ENCODE measurements at places on chromosomes 2 and 18.

DNA sequence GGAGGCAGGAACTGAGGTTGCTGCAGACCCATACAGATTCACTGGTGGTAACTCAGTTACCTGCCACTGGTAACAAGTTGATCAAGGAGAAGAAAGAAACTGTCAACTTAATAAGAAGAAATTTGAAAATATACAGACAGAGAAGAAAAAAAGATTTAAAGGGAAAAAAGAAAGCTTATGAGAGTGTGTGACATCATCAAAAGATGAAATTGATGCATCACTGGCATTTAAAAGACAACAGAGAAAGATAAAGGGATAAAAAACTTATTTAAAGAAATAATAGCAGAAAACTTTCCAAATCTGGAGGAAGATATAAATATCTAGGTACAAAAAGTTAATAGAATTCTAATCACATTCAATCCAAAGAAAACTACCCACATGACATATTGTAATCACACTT, 1003.2 kb downstream of the TDRD15 start:
- DNase-seq: no peak

DNA sequence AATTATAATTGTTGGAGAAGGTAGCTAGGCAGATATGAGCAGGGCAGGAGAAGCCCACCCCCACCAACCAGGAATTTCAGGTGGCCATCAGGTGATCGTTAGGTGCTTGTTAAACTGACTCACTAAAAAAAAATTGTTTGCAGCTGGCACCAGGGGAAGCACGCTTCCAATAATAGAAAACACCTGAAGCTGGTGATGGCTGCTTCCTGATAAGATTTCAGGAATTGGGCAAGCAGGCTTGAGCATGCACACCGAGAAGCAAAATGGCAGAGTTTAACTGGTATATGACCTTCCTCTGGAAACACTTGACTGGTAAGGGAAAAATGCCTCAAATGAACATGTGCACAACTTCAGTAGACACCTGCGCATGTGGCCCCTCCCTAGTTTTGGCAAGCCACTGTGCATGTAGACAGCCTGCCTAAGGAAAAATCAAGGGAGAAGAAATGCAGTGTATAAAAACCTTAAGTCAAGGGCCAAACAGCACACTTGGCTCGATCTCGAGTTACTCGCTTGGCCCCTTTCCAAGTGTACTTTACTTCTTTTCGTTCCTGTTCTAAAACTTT, 292.8 kb downstream of the CCDC85A start:
- DNase-seq: no peak

DNA sequence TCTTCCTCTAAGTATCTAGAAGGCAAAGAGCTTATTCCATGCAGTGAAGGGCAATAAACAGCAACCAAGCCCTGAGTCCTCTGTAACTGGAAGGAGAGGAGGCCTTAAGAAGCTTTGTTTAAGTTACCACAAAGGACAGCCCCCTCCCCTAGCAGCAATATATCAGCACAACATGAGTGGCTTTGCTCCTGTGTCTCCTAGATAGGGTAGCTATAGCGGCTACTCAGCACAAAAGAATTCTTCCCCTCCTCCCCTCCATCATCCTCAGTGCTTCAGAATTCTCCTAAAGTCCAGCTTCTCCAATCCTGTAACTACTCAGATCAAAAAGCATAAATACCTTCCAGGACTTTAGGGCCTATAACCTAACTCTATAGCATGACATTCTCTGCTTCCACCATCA, 16.5 kb downstream of the SUMO1 start:
- no peak for DNase-seq

DNA sequence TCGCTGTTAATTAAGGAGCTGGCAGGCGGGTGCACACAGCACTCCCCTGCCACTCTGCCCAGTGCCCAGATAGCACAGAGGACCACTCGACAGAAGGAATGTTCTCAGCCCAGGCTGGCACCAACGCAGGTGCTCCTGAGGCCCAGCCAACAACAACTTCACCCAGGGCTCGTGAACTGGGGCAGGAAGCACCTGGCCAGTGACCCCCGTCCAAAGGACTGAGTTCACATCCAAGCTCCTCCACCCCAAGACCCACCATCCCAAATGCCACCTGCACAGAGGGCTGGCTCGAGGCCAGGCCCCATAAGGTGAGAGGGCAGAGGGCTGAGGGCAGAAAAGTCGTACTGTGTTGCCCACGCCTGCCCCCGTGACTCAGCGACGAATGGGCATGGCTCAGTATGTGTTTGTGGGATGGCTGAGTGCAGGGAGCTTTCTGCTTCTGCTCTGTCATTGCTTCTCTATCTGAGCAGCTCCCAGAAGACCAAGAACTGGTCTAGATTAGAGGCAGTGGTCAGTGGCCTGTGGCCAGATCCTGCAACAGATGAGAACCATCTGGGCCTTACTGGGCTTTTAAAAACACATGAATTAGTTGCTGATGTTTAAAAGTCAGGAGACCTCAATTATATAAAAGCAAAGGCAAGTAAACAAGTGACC, 68.4 kb downstream of the POLR1A start:
- no peak for DNase-seq

DNA sequence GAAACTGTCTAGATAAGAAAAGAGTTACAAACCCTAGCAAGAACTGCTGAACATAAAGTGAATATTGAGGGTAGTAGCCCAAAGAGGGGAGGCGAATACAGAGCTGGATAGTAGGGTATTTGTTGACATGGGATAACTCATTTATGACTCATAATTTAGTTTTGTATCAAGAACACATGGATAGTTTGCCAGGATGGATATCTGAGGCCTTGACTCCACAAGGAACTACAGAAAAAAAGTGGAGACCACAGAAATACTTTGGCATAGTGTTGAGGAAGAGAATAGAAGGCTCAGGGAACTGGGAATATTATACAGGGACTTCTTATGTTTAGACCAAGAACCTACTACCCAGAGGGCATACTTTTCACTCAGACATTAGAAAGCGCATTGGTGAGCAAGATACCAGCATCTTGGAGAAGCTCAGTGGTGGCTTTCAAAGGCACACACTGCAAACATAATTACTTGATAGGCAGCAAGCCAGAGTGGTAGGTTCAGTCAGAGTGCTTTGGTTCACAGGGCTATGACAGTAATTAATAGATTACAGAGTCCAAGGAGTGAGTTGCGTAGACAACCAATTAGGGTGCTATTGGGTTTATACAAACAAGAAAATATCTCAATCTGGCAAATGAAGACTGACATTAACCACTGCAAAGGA, 51.9 kb upstream of the ZBTB7C start:
- no peak for DNase-seq

DNA sequence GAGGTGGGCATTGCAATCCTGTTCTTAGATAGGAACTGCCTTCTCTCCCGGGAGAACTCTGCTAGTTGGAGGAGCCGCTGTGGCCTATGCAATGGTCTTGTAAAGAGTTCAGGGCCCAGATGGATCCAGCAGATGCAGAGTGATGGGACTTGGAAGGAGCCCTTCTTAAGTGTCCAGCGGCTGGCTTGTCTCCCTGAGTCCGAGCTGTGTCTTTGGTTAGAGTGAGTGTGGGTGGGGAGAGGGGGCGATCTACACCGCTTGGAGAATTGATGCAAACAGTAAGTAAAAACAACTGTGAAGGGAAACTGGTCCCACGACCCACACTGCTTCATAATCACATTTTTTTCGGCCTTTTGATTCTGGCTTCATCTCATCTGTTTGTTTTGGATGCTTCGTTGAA, 89.8 kb upstream of the CYRIA start:
- DNase-seq: no peak

GRCh38 chr2:150280231-150280630, 207.2 kb downstream of the RND3 start:
- no peak for DNase-seq

DNA sequence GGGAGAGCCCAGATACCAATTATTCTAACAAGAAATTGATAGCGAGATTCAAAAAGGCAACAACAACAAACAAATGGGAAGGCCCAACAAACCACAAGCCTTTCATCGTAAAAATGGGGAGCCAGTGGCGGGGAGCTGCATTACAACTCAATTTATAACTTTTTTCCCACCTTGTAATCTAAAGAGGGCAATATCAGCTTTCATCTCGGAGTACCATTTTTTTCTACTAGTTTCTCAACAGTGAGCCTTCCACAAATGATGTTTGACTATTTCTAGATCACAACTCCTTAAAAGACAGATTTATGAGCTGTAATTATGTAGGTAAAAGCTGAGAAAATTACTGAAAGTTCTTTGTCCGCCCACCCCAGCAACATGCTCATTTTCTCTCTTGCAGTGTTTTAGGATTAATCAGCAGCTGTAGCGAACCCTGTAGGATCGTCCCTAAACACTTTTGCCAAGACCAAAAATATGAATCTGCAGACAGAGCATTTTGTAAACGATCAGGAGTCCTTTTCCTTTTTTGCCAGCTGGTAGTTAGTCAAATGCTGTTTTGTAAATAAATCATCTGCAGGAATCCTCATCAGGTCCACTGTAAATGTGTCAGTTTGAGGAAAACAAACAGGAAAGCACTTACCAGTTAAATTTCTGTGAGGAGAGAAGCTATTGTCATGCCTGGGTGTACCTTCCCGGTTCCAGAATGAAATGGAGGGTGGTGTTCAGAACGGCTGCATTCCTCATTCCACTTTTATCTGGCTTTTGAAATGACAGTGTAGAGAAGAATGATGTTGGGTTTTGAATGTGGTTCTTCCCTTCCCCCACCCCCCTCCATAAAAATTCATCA, 53.2 kb downstream of the EEF1B2 start:
- no peak for DNase-seq

DNA sequence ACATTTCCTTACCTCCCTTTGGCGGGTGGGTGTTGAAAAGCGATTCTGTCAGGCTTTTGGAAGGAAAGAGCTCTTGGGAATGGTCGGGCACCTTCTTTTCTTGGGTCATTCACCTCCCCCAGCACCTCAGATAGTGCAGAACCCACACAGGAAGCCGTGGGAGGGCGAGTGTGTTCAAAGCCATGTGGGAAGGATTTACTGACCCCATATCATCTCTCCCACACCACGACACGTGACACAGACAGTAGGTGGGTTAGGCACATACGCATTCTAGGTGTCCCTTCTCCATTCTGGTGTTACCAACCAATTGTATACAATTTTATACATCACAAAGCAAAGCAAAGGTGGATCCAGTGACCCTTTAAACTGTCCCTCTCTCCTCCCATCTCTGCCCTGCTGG, 263.7 kb upstream of the REV1 start:
- DNase-seq: no peak

DNA sequence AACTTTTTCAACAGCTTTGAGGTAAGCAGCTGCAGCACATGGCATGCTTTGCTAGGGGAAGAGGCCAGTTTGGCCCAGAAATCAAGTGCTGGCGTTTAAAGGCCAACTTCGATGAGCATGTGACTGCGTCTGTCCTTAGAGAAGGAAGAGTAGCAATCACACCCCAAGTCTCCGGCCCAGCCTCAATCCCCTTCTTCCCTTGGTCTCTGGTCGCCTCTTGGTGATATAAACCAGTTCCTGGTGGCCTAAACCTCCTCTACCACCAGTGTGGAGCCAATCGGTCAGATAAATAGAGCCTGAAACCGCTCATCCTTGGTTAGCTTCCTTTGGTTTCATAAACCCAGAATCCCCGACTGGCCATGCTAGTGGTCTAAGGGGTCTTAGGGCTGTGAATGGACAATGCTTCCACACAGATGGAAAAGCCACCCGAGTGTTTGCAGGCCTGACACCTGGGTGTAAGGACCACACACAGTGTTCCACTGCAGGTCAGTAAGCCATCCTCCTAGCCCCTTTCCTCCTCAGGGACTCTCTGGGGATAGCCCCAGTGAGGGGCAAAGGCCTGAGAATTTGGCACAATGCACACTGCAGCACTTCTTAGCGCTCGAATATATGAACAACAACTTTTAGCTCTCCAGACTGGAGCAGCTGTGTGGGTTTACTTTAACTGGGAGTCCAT, 23.0 kb upstream of the COX7A2L start:
- DNase-seq: no peak

- no peak for DNase-seq
Measured at GRCh38 chr2:219398721-219399363, 11.1 kb upstream of the DNPEP start.

DNA sequence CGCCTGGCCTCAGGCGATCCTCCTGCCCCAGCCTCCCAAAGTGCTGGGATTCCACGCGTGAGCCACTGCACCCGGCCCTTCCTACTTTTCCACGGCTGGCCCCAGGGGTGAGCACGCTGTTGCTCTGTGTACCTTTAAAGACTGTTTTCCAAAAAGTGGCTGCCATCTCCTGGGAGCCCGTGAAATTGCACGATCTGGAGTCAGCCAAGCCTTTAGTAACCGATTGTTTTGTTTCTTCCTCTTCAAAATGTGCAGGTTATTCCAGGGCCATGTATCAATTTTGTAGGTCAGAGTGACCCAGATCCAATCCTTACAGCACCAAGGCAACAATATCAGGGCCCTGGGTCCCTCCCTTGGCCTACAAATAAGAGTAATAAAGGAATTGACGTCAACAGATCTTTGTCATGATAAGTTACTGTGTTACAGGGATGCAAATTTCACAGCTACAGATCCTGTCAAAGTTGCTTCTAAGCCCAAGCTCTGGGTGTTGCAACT, 135.6 kb upstream of the ZNF236 start:
- DNase-seq: no peak

DNA sequence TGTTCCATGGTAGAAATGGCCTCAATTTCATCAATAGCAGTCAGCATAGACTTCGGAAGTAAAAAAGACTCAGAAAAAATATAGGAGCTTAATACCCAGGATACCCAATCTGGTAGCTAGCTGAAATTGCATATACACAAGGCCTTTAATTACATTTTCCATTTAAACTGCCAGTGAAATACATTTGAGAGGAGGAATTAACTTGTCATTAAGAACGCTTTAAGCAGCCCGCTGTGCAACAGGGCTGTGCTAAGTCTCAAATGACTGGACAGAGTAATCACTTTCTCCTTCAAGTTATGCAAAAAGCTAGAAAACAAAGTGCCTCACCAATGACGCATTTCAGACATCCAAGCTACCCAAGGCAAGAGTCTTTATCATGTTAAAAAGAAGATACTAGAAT, 558.8 kb downstream of the MBD2 start:
- DNase-seq: no peak

- DNase-seq: no peak
Measured at GRCh38 chr2:162720559-162721271, 117.9 kb downstream of the KCNH7 start.

DNA sequence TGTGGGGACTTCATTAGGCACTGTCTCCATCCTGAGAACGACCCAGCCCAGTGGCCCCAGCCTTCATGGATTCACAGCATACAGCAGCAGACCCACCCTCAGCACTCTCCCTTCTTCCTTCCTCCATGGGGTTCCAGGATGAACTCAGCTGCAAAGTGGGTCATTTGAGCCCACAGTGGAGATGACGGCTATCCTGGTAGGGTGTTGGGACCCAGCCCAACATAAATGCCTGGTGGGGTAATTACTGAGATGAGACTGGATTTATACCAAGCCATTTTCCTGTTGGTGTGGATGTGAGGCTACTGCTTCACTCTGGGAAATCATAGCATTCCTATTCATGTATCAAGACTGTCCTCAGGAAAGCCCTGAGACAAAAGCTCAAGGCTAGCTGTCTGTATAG, 536.7 kb upstream of the TNP1 start:
- no peak for DNase-seq

DNA sequence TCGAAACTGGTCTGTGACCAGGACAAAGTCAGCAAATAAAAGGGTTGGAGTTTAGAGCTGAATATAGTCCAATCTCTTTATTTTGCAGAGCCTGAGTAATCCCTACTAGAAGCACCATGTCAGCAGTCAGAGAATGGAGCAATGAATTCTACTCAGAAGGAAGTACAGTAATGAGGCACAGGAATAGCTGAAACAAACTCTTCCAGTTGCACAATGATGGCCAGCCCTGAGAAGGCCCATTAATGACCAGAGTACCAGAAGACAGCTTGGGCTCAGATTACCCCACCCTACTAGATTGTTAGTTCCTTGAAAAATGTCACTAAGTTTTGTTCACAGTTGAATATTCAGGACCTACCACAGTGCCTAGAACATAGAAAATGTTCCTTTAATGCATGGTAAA, 40.3 kb upstream of the SCG2 start:
- DNase-seq: no peak

All from activated CD8-positive, alpha-beta memory T cell treated with anti-CD3 and anti-CD28 coated beads for 48 hours (primary cell).